ENCODE measurements at places on chromosomes 5 and 9. TPM values are rescaled to one million over a fixed set of nuclear protein-coding genes. Genes with fewer than 3 reads are reported as not detected.
A peak's percentile ranks its signal among the peaks of the same experiment; 100 is the strongest.

SH3GLB2 gene
- 104 TPM for total RNA-seq

DOCK8 gene
- total RNA-seq = 318 TPM

ZCCHC10 gene
- total RNA-seq = 24.5 TPM

GARIN3 gene
- total RNA-seq = not detected

WDR38 gene
- not detected for total RNA-seq

FST gene
- not detected for total RNA-seq

RNF183 gene
- 0.37 TPM for total RNA-seq

NEUROG1 gene
- not detected for total RNA-seq

SHROOM1 gene
- total RNA-seq = 6.3 TPM

TXNDC8 gene
- total RNA-seq = not detected

MYOZ3 gene
- total RNA-seq = 0.14 TPM

GRCh38 chr9:89980600-89980999, 375.8 kb downstream of the GADD45G start:
- no peak for DNase-seq

DNA sequence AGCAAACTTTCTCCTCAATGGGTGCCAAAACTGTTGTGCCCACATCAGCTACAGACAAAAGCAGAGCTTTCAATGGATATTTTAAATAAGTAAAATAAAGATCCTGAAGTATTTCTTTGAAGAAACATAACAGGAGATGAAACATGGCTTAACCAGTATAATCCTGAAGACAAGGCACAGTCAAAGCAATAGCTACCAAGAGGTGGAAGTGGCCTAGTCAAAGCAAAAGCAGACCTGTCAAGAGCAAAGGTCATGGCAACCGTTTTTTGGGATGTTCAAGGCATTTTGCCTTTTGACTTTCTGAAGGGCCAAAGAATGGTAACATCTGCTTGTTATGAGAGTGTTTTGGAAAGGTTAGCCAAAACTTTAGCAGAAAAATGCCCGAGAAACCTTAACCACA, 77.9 kb downstream of the ANXA1 start:
- DNase-seq = no peak

- DNase-seq = no peak
Observed at GRCh38 chr5:131926168-131926567, 19.3 kb downstream of the MEIKIN start.

DNA sequence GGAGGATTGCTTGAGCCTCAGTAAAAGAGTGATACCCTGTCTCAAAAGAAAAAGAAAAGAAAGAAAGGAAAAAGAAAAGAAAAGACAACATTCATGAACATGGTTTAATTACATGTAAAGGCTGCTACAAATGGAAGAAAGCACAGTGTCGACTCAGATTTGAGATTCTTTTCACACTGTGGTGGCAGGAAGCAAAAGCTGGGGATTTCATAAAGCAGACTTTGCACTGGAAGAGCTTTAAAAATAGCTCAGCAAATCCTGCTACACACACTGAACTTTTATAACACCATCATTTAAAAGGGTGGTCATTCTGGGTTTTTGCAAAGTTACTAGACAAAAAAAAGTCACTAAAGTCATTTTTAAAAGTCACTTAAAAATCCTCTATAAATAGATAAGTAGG, 140.8 kb downstream of the CEMIP2 start:
- no peak for DNase-seq

- no peak for DNase-seq
Observed at GRCh38 chr9:9499546-9499945, 1113.3 kb downstream of the PTPRD start.

GRCh38 chr9:130219661-130220096, 45.9 kb upstream of the HMCN2 start:
- DNase-seq = no peak

GRCh38 chr5:178244576-178244975, 12.0 kb upstream of the PHYKPL start:
- DNase-seq = no peak

- no peak for DNase-seq
Observed at GRCh38 chr5:126693806-126694205, 83.1 kb upstream of the LMNB1 start.

DNA sequence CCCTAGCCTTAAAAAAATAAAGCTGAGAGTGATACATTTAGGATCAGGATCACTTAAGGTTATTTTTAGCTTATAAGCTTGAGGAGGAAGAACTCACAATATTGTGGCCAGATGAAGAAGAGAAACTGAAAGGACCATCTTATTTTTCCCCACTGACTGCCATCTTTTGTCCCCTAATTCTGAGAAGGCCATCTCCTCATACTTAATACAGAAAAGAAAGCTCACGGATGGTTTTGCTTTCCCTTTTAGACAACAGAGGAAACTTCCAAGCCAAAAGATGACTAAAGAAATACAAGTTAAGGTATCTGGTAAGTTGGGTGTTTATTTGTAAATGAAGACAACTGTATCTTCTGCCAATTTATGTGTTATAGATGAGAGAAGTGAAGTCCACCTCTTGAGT, 36.4 kb downstream of the ERAP1 start:
- no peak for DNase-seq

GRCh38 chr9:87696641-87697040, 29.3 kb upstream of the CTSL start:
- DNase-seq = no peak

DNA sequence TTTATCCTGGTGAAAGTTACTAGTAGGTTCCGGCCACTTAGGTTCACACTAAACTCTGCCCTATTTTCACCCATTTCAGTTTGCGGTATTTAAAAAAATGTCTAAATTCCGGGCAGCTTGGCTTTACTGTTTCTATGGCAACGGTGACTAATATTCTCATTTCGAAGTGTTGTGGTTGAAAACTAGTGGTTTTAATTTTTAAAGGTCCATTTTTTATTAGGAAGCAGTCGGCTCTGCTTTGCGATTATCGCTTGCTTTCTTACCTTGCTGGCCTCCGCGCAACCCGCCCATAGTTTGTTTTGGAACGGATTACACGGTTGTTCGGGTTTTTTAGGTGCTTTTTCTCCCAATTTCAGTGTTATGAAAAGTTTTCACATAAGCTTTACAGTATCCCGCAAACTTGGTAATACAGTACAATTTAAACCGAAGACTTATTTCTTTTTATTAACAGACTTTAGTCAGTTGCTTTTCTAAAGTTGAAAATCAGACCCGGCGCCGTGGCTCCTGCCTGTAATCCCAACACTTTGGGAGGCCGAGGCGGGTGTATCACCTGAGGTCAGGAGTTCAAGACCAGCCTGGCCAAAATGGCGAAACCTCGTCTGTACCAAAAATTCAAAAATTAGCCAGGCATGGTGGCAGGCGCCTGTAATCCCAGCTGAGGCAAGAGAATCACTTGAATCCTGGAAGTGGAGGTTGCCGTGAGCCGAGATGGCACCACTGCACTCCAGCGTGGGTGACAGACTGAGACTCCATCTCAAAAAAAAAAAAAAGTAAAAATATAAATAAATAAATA, 1.6 kb downstream of the KDM4C start:
- no peak for DNase-seq

DNA sequence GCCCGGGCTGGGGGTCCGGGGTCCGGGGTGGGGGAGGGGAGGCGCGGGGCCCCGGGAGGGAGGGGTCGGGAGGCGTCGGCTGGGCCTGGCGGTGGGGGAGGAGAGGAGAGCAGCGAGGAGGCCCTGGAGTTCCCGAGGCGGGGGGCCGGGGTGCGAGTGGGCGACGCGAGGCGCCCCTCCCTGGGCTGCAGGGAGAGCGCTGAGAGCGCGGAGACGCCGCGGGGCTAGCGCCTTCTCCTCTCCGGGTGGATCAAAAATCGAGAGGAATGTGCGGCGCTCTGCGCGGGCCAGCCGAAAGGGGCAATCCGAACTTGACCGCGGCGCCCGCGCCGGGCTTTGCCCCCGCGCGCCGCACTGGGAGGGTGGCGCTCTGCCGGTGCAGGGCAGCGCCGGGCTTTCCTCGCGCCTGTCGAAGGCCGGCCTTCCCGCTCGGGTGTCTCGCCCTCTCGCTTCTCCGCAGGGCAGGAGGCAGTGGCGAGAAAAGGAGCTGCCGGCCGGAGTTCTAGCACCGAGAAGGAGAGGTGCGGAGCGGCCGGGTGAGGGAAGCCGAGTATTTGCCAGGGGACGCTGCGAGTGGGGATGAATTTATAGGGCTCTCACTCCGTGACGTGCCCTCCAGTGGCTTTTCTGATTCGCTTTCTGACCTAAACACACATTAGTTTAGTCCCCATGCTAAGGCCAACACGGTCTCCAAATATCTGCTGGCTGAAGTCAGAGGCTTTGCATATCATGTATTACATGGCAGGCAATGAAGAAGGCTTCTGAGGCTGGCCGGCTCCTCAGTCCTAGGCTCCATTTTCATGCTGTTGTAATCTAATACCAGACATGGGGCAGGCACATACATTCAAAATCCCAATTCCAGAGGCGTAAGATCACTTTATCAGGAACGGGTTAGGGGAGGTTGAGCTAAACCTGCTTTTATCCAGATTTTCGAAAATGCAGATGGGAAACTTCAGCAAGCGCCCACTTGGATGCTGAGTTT, 503 bp upstream of the GDNF start:
- peak; percentile 36 for DNase-seq

Measured in activated naive CD8-positive, alpha-beta T cell treated with anti-CD3 and anti-CD28 coated beads, Interleukin-2, amount 10 ng/mL, durations not matched to agents 7 days and 5 days (primary cell).